ENCODE measurements at places on chromosomes 2 and 18. TPM values are rescaled to one million over a fixed set of nuclear protein-coding genes. Genes with fewer than 3 reads are reported as not detected.

DNA sequence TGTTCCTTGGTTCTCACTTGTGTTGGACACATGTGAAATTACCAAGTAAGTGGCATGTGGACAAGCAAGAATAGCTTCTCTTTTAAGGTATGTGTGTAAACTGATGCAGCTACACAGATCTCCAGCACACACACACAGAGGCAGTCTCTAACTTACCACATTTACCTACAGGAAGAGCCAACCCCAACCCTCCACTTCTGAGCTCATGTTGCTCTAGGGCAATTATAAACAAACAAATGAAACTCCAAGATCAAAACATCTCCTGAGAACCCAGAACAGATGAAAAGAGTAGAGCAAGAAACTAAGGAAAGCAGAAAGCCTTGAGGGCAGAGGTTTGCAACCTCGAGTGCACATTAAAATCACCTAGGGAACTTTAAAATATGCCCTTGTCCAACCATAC is 16.0 kb upstream of the TMEM37 start:
- no peak for DNase-seq

- DNase-seq, result no peak
These were observed 17.2 kb upstream of the ASB1 start for GRCh38 chr2:238409341-238410199.

- DNase-seq, result peak; percentile 65
These were observed 1.2 kb downstream of the MYL12A start for GRCh38 chr18:3248658-3249359.

DNA sequence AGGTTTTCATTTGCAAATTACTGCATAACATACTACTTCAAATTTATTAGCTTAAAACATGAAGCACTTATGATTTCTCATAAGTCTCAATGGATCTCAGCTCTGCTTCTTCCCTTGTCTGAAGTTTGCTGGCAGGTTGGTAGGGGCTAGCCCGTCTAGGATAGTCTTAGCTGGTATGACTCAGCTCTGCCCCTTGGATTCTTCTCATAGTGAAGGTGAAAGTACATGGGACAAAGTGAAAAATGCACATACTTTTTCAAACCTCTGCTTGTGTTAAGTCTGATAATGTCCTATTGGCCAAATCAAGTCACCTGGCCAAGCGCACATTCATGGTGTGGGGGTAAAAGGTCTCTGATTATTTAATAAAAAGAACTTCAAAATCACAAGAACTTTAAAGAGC is 184.8 kb upstream of the VWC2L start:
- no peak for DNase-seq

Gene PLEKHA3
- 8.4 TPM for total RNA-seq

Gene BMP10
- not detected for total RNA-seq
